Fibroblast of skin of left quadriceps (primary cell): ENCODE measurements at places on chromosomes 6 and 20.
A peak's percentile ranks its signal among the peaks of the same experiment; 100 is the strongest.

DNA sequence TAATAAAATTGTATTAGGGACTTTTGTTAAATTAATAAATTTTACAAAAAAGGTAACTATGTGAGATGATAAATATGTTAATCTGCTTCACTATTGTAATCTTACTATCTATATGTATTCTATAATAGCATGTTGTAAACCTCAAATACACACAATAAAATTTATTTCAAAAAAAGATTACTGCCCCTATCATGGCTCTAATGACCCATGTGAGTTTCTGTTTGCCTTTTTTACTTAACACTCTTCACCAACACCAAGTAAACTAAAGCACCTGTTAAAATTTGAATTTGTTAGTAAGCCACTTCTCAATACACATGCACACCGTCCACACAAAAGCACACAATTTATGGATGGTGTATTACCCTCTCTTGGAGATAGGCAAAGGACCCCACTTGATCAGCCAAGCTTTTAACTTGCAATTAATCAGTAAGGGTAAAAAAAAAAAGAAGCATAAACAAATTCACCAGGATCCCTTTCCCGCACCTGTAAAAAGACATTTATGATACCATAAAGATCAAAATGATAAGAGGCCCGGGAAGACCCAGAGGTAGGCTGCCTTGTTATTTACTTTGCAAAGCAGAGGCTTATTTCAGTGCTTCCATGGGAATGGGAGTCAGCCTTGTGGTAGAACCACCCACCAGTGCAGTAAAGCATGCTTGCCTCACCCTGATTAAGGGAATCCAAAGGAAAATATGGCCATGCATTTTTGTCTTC is 28.6 kb upstream of the PKHD1 start:
- no peak for DNase-seq

- no peak for DNase-seq
Measured at GRCh38 chr6:129184808-129185366, 301.9 kb downstream of the LAMA2 start.

DNA sequence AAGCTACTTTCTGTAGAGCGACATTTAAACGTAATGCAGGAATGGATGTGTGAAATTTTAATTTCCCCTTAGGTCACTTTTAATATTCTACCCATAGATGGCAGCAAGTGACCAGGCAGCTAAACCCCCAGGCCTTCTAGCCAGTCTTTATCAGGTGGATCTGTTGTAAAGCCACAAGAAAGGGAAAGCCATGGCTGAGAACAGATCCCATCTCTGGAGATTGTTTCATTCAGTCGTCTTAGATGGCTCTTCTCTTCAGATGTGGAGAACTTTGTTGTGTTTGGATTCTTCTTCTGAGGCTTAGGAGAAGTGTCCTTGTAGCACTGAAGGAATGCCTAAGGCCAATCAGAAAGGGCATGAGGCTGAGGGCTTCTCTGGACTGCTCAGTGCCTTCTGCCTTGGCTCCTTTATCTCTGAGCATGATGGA is 15.8 kb upstream of the RNF182 start:
- DNase-seq, result peak; percentile 42

DNA sequence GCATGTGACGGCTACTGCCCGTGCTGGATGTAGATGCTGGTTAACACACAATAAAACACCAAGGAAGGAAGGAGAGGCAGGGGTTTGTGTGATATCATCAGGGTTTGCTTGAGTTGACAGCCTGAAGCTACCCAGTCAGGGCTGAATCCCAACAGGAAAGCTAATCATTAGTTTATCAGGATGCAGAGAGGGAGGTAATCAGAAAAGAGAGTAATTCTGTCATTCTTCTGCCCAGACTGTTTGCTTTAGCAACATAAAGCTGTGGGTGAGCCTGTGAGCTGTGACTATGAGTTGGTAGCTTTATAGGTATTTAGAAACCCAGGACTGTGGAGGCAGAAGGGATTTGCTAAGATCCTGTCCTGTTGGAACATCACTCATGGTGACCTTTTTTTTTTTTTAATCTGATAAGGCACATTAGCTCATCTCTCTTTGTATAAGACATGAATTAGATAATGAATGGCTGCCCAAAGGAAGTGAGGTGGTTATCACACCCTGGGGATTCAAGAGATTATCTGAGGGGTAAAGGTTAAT is 79.3 kb downstream of the CAP2 start:
- DNase-seq, result no peak

DNA sequence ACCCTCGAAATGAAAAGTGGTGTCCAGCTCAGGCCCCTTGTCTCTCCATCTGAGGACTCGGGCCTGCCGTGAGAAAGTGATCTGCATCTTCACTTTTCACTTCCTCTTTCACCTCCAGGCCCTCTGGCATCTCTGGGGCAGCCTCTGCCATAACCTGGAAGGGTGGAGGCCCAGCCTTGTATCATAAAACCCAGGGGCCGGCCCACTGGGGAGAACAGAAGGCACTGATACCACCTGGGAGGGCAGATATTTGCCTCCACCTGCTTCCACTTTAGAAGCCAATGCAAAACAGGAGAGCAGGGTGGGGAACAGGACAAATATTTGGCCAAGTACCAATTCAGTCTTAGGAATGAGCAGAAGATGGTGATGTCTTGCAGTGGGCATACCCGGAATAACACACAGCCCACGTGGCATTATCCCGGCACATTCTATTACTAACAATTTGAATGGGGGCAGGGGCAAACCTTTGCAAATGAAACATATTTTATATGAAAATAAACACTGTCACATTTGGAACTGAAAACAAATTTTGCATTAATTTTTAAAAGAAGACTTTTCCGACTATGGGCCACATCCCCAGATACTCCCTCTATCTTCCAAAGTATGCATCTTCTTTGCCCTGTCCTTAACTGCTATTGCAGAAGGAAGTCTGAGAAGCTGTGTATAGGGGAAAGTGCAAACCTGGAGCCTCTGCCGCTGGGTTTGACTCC is 69.2 kb upstream of the TBC1D7 start:
- DNase-seq, result no peak

DNA sequence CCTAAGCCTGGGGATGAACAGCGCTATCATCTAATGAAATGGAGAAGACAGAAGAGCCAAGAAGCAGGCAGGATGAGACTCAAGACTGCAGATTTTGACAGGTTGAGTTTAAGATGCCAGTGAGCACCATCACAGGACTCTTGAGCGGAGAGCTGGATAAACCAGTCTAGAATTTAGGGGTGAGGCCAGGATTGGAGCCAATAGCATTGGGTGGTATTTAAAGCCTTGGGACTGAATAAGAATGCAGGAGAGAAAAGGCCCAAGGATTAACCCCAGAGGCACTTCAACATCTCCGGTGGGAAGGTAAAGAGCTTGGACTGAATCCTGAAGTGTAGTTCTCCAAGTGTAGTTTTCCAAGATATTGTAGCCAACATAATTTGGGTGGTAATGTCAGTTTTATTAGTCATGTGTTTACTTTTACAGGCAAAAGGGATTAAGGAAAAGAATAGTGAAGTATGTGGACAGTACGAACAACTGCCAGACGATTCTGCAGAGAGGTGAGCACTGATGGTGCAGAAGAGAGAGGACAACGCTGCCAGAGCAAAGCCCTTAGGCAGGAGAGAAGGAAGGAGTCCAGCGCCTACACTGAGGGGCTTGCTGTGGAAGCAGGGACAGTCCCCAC is 85.2 kb downstream of the DTNBP1 start:
- DNase-seq, result no peak

GRCh38 chr20:46770330-46771194 is 61.1 kb downstream of the SLC2A10 start:
- no peak for DNase-seq

DNA sequence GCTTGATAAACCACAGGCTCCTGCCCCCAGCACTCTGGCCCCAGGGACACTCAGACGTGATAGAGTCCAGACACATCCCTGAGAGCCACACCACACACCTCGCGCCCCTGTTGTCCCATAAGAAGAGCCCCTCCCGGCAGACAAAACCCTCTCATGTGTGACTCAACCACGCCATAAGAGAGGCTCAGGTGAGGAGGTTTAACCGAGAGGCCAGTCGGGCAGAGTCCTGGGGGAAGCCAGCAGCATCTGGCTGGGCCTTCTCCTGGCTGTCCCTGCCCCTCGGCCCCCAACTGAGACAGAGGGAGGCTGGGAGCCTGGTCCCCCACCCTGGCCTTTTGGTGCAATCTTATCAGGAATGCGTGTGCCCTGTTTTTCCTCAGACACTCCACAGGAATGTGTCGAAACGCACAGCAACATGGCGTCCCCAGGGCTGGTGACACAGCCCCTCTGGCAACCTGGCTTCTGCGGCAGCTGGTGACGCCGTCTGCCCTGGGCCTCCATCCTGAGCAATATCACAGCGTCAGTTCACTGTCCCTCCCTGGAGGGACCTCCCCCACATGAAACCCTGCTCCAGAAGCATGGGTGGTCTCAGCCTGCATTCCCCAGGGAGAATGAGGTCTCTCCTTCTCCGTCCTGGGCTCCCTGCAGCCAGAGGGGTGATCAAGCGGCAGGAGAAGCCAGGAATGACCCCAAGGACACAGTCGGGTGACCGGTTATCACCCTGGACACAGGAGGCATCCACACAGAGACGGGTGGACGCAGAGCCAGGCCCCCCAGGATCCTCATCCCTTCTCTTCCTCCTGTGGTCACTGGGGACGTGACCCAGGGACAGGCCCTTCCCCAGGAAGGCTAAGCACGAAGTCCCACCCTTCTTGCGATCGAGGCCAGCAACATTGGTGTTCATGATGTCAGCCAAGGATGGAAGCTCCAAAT is 156.6 kb upstream of the AFDN start:
- no peak for DNase-seq

GRCh38 chr6:31129130-31129529 is 8.9 kb upstream of the CDSN start:
- DNase-seq, result no peak

DNA sequence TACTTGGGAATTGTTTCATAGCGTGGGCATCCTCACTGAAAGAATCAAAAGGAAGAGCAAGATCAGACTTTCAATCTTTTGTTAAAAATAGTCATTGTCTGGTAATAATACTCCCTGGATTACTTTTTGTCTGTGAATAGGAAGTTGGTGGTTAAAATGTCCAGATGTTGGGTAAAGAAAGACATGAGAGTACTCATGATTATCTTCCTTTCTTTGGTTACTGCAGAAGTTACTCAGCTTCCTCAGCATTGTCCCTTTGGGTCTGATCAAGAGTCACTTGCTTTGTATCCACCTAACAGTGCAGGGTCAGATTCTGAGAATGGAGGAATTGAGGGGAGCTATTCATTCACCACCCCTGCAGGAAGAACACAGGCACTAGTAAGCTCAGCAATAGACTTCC is 54.6 kb downstream of the RIN2 start:
- no peak for DNase-seq

- DNase-seq, result no peak
Measured at GRCh38 chr20:8049310-8049709, 29.7 kb upstream of the TMX4 start.

- DNase-seq, result no peak
Measured at GRCh38 chr6:10540073-10540746, 19.1 kb downstream of the GCNT2 start.

DNA sequence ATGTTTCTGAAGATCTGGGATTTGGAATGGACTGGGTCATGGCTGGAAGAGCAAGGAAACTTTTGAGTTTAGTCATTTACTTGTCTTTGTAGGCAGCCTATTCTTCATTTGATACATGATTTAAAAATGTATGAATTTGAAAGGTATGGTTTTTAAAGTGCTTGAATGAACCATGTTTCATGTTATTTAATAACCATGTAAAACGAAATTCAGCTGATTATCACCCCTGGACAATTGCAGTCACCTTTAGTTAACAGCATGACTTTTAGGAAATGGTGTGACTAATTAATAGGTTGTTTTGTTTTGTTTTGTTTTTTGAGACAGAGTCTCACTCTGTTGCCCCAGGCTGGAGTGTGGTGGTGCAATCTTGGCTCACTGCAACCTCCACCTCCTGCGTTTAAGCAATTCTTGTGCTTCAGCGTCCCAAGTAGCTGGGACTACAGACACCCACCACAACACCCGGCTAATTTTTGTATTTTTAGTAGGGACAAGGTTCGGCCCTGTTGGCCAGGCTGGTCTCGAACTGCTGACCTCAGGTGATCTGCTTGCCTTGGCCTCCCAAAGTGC is 2.1 kb downstream of the STX11 start:
- no peak for DNase-seq
